Fibroblast of gingiva (primary cell): ENCODE measurements at places on chromosomes 13 and 19.

DNA sequence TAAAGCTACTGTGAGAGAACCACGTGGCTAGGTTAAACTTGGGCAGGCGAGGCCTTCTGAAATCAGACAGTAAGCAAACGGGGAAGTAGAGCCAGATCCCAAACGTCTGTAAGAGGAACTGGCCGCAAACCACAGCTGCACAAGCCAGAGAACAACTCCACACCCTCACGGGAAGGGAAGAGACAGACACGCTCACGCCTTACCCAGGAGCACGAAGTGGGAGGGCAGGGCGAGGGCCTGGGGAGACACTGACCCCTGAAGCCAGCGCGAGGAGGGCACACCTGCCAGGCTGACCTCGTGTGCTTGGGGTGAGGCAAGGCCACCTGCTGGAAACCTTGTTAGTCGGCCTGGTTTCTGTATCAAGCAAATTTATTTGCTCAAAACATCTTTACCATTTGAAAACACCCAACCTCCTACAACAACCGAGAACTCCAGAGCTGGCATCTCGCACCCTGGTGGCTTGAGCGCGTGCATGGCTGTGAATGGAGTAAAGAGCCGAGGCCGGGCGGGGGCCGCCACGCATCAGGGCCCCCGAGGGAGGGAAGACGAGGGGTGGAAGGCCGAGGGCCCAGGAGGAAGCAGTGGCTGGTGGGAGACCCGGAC, 7.3 kb downstream of the POLR2E start:
- no peak for DNase-seq

GRCh38 chr19:1725100-1726064, 27.9 kb upstream of the ONECUT3 start:
- peak; percentile 43 for DNase-seq

GRCh38 chr19:16363133-16363851, 38.7 kb downstream of the KLF2 start:
- DNase-seq = no peak

GRCh38 chr13:96481482-96481881, 391.6 kb downstream of the HS6ST3 start:
- no peak for DNase-seq

- DNase-seq = no peak
Measured at GRCh38 chr13:59452189-59452890, 711.4 kb downstream of the DIAPH3 start.

DNA sequence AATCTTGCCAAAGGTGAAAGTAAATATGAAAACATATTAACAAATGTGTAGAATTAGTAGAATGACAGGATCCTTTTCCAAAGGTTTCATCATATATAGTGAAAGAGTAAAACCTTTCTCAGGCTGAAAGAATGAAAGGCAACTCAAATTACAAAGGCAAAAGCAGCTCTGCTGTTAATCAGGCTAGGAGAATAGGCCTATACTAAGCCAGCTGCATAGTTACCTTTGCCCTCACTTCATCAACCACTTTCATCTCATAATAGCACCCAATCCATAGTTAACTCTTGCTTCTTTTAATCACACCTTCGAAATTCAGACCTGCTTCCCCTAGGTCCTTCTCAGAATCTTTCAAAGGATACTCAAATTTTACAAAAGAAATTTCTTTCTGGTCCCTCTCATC, 1167.6 kb upstream of the ATXN8OS start:
- DNase-seq = no peak

DNA sequence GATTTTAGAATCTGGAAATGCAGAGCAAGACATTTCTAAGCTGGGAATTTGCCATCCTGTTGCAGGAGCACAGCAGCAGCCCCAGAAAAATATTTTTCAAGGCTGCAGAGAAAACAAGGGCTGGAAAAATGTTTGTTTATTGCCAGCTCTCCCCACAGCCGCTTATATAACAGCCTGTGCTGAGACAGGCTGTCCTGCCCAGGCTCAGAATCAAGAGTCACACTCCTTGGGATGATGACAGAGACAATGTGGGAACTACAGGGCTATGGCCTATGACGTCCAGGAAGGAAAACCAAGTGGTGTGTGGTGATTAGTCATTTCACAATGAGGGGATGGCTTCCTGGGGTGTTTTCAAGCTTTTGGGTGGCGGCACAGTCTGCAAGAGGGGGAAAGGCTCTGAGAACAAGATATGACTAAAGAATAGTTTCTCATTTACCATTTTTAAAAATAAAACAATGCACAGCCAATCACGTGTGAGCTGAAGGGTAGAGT, 136.3 kb upstream of the SERP2 start:
- DNase-seq = peak; percentile 91
